ENCODE measurements at places on chromosomes 6 and 20.
A peak's percentile ranks its signal among the peaks of the same experiment; 100 is the strongest.

- peaks cover 54% of the 10 kb centered on the region for H3K27me3 ChIP-seq
- no peak overlapping the region for H3K4me3 ChIP-seq
- DNase-seq, result no peak
- H3K27ac ChIP-seq, result no peak overlapping the region
- H3K36me3 ChIP-seq, result no peaks in the 10 kb centered on the region
These were observed 10.3 kb downstream of the SCRT2 start for GRCh38 chr20:665276-665675.

DNA sequence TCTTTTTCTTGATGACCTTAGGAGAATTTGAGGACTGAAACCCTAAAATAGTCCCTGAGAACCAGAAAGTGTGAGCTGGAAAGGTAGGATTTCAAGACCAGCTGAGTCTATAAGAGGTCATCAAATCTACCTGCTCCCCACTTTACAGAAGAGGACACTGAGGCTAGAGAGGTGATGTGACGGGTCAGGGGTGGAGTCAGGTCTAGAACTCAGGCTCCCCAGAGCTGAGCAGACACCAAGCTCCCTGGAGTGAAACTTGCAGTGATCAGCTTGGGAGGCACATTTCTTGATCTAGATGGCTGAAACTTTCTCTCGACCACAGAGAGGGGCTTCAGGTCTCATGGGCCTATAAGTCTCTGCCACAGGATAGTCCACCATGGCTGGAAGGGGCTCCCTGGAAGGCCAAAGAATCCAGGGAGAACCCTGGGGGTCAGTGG, 55.1 kb downstream of the HNF4A start:
- no peak for DNase-seq
- H3K27ac ChIP-seq, result peak overlapping the region; percentile 73
- H3K4me1 ChIP-seq, result peaks cover 23% of the 10 kb centered on the region
- peaks cover 20% of the 10 kb centered on the region for H3K36me3 ChIP-seq
- H3K27me3 ChIP-seq, result peaks cover 11% of the 10 kb centered on the region

DNA sequence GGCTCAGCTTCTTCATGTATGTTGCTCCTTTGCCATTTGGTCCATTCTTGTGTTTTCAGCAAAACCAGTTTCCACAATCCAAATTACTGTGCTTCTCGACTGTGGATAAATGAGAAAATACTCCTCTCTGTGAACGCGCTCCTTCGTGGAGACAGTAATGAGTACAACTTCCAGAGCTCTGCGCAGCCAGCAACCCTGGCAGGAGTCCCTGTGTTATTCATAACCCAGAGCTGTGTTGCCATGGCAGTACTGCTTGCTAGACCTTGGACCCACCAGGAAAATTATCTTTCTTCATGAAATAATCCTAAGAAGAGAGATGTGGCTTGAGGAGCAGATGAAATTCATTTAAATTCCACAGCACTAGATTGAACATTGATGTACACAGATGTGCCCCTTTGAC, 73.7 kb downstream of the SLC22A3 start:
- no peak for DNase-seq
- no peak overlapping the region for H3K27ac ChIP-seq
- H3K27me3 ChIP-seq, result no peaks in the 10 kb centered on the region
- no peak overlapping the region for H3K4me3 ChIP-seq
- H3K36me3 ChIP-seq, result no peaks in the 10 kb centered on the region

- H3K36me3 ChIP-seq, result no peaks in the 10 kb centered on the region
- peak overlapping the region; percentile 47 for H3K27ac ChIP-seq
- H3K4me3 ChIP-seq, result peak overlapping the region; percentile 77
- peaks cover 4% of the 10 kb centered on the region for H3K27me3 ChIP-seq
- H3K4me1 ChIP-seq, result peaks cover 28% of the 10 kb centered on the region
These were observed 2.3 kb upstream of the KIF16B start for GRCh38 chr20:16575390-16576140.

GRCh38 chr6:99575544-99576227, 7.2 kb upstream of the CCNC start:
- H3K4me1 ChIP-seq, result peaks cover 8% of the 10 kb centered on the region
- H3K4me3 ChIP-seq, result no peak overlapping the region
- no peak overlapping the region for H3K27ac ChIP-seq
- no peaks in the 10 kb centered on the region for H3K36me3 ChIP-seq
- H3K27me3 ChIP-seq, result peaks cover 26% of the 10 kb centered on the region

DNA sequence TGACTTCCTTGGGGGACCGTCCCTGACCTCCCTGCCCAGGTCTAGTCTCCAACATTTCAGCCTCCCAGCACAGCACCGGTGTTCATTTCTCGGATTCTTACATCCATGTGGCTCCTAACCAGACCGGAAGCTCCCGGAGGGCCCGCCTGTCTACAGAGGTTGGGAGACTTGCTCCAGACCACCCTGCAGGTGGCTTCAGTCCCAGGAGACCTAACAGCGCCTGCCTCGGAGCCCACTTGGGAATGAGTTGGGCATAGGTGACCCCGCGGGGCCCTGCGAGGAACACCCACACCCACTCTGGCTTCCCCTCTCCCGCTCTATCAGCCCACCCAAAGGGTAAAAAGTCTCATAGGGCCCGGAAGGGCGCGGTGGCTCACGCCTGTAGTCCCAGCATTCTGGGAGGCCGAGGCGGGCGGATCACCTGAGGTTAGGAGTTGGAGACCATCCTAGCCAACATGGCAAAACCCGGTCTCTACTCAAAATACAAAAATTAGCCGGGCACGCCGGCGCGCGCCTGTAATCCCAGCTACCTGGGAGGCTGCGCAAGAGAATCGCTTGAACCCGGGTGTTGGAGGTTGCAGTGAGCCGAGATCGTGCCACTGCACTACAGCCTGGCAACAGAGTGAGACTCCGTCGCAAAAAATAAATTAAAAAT, 5.4 kb downstream of the DPPA5 start:
- H3K36me3 ChIP-seq, result no peaks in the 10 kb centered on the region
- H3K27ac ChIP-seq, result no peak overlapping the region
- no peaks in the 10 kb centered on the region for H3K4me1 ChIP-seq
- no peak overlapping the region for H3K4me3 ChIP-seq
- peaks cover 23% of the 10 kb centered on the region for H3K27me3 ChIP-seq
- DNase-seq, result no peak

GRCh38 chr6:10460096-10460495, 45.2 kb upstream of the TFAP2A start:
- H3K4me3 ChIP-seq, result no peak overlapping the region
- DNase-seq, result no peak
- no peaks in the 10 kb centered on the region for H3K4me1 ChIP-seq
- no peaks in the 10 kb centered on the region for H3K36me3 ChIP-seq
- peaks cover 17% of the 10 kb centered on the region for H3K27me3 ChIP-seq

DNA sequence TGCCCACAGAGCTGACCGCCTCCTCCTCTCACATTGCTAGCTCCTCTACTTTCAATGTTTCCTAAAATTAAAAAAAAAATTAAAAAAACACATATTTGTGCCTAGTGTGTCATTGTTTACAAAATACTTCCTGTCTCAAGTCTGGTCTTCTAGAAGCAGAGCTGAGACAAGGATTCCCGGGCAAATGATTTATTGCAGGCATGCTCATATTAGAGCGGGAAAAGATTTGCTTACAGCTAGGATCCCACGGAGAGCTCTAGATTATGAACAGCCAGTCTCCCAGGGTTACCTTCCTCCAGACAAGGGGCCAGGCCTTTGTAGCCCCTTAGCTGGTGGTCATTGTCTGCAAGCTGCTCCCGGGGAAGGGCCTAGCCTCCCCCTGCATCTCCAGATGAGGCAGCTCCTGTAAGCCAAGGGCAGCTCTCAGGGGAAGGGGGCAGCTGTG, 9.4 kb downstream of the PACSIN1 start:
- H3K4me1 ChIP-seq, result peaks cover 2% of the 10 kb centered on the region
- DNase-seq, result no peak
- no peaks in the 10 kb centered on the region for H3K27me3 ChIP-seq
- H3K4me3 ChIP-seq, result no peak overlapping the region
- no peaks in the 10 kb centered on the region for H3K36me3 ChIP-seq
- H3K27ac ChIP-seq, result no peak overlapping the region

- H3K36me3 ChIP-seq, result no peaks in the 10 kb centered on the region
- H3K4me1 ChIP-seq, result peaks cover 5% of the 10 kb centered on the region
- H3K27me3 ChIP-seq, result peaks cover 8% of the 10 kb centered on the region
- no peak for DNase-seq
- no peak overlapping the region for H3K4me3 ChIP-seq
These were observed 168.4 kb downstream of the DOK5 start for GRCh38 chr20:54643761-54644160.

GRCh38 chr6:157092736-157093135, 230.6 kb downstream of the TMEM242 start:
- no peak for DNase-seq
- H3K4me3 ChIP-seq, result no peak overlapping the region
- no peaks in the 10 kb centered on the region for H3K27me3 ChIP-seq
- H3K36me3 ChIP-seq, result peaks cover 5% of the 10 kb centered on the region
- no peak overlapping the region for H3K27ac ChIP-seq

- peaks cover 2% of the 10 kb centered on the region for H3K4me1 ChIP-seq
- H3K27ac ChIP-seq, result no peak overlapping the region
- H3K4me3 ChIP-seq, result no peak overlapping the region
- H3K27me3 ChIP-seq, result no peaks in the 10 kb centered on the region
- no peak for DNase-seq
These were observed 95.3 kb upstream of the MAN1A1 start for GRCh38 chr6:119444642-119445557.

DNA sequence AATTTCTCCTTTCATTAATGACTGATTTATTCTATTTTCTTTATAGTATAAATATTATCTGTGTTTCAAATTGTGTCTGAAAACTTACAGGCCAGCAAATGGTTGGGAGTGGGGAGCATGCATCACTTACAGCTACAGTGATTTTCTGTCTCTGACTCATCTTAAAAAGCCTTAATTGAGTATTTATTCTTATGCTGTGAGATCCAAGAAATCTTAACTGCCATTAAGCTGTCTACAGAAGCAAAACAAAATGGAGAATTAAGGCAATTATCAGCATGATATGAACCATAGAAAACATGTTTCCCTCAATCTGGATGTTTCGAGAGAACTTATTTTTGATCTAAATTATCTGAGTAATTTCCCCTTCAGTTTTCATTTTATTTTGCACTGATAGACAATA, 831.2 kb downstream of the KIF16B start:
- H3K27me3 ChIP-seq, result no peaks in the 10 kb centered on the region
- no peaks in the 10 kb centered on the region for H3K36me3 ChIP-seq
- H3K27ac ChIP-seq, result no peak overlapping the region
- H3K4me3 ChIP-seq, result no peak overlapping the region
- no peak for DNase-seq

DNA sequence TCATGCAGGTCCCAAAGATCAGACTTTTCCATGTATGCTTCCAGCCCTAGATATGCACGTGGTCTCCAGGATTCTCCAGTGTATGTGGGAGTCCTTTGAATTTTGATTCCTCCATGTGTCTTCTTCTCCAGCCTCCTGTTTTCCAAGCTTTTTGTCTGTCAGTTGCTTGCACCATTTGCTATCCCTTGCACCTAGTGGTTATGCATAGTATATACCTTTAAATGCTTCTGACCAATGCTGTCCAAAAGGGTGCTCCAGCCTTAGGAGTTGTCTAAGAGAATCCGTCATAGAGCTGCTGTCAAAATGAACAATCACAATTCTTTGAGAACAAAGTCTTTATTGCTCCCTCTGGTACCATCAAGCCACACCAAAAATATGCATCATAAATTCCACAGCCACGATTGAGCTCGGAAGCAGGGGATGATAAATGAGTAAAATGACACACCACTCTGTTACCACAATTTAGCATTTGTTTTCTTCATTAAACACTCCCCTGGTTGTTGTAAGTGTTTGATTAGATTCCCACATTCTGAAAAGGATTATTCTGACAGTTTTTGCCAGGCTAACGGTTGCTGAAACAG, 706.2 kb upstream of the GJE1 start:
- H3K36me3 ChIP-seq, result no peaks in the 10 kb centered on the region
- DNase-seq, result no peak
- no peak overlapping the region for H3K4me3 ChIP-seq
- H3K4me1 ChIP-seq, result no peaks in the 10 kb centered on the region
- no peaks in the 10 kb centered on the region for H3K27me3 ChIP-seq

GRCh38 chr6:679282-679681, 13.7 kb downstream of the EXOC2 start:
- H3K36me3 ChIP-seq, result peaks cover 3% of the 10 kb centered on the region
- peaks cover 11% of the 10 kb centered on the region for H3K4me1 ChIP-seq
- H3K4me3 ChIP-seq, result no peak overlapping the region
- H3K27ac ChIP-seq, result no peak overlapping the region

GRCh38 chr20:2364044-2364443, 16.7 kb upstream of the TGM6 start:
- no peak overlapping the region for H3K27ac ChIP-seq
- H3K27me3 ChIP-seq, result no peaks in the 10 kb centered on the region
- no peaks in the 10 kb centered on the region for H3K36me3 ChIP-seq
- no peak overlapping the region for H3K4me3 ChIP-seq
- H3K4me1 ChIP-seq, result no peaks in the 10 kb centered on the region

GRCh38 chr6:31116661-31117385, 2.2 kb downstream of the PSORS1C1 start:
- H3K27ac ChIP-seq, result no peak overlapping the region
- H3K4me1 ChIP-seq, result peaks cover 1% of the 10 kb centered on the region
- no peak for DNase-seq
- H3K4me3 ChIP-seq, result no peak overlapping the region
- no peaks in the 10 kb centered on the region for H3K36me3 ChIP-seq

DNA sequence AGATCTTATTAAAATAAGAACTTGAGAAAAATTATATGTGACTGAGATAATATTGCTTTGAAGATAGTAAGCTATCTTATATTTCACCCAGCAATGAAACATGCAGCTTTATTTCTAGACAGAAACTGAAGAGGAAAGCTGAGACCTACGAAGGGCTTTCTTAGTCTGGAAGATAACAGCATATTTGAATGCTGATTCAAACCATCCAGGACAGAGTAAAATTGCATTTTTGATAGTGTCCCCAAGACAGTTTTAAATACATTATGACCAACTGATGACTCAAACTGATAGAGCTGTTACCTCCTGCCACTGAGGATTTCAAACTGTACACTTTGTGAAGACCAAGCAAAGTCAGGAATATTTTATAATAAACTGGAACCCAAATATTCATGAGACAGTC, 409.6 kb downstream of the GRIK2 start:
- peaks cover 8% of the 10 kb centered on the region for H3K4me1 ChIP-seq
- H3K4me3 ChIP-seq, result no peak overlapping the region
- no peaks in the 10 kb centered on the region for H3K36me3 ChIP-seq
- H3K27ac ChIP-seq, result no peak overlapping the region

- peaks cover 39% of the 10 kb centered on the region for H3K27me3 ChIP-seq
- peak overlapping the region; percentile 83 for H3K4me3 ChIP-seq
- H3K27ac ChIP-seq, result peak overlapping the region; percentile 91
- peaks cover 22% of the 10 kb centered on the region for H3K4me1 ChIP-seq
- H3K36me3 ChIP-seq, result peaks cover 2% of the 10 kb centered on the region
These were observed 1.1 kb upstream of the SAMD5 start for GRCh38 chr6:147507162-147508041.

- H3K36me3 ChIP-seq, result no peaks in the 10 kb centered on the region
- H3K4me1 ChIP-seq, result peaks cover 25% of the 10 kb centered on the region
- no peak for DNase-seq
These were observed 10.0 kb upstream of the HLA-DOA start for GRCh38 chr6:33019372-33019771.

GRCh38 chr6:108797951-108798669, 50.1 kb upstream of the ARMC2 start:
- no peak for DNase-seq
- peak overlapping the region; percentile 2 for H3K4me3 ChIP-seq
- peak overlapping the region; percentile 93 for H3K27ac ChIP-seq
- H3K4me1 ChIP-seq, result peaks cover 70% of the 10 kb centered on the region

- no peak for DNase-seq
- peaks cover 5% of the 10 kb centered on the region for H3K27me3 ChIP-seq
- peaks cover 7% of the 10 kb centered on the region for H3K4me1 ChIP-seq
These were observed 47.5 kb downstream of the FOXC1 start for GRCh38 chr6:1657116-1657770.

- DNase-seq, result no peak
- H3K36me3 ChIP-seq, result no peaks in the 10 kb centered on the region
- no peaks in the 10 kb centered on the region for H3K4me1 ChIP-seq
- no peaks in the 10 kb centered on the region for H3K27me3 ChIP-seq
- H3K4me3 ChIP-seq, result no peak overlapping the region
These were observed 170.3 kb downstream of the CD109 start for GRCh38 chr6:73866305-73866704.
